Common myeloid progenitor, CD34-positive (primary cell): ENCODE measurements at places on chromosomes 3 and 15.

- DNase-seq, result no peak
These were observed 138.6 kb downstream of the MEGF11 start for GRCh38 chr15:66114863-66115425.

DNA sequence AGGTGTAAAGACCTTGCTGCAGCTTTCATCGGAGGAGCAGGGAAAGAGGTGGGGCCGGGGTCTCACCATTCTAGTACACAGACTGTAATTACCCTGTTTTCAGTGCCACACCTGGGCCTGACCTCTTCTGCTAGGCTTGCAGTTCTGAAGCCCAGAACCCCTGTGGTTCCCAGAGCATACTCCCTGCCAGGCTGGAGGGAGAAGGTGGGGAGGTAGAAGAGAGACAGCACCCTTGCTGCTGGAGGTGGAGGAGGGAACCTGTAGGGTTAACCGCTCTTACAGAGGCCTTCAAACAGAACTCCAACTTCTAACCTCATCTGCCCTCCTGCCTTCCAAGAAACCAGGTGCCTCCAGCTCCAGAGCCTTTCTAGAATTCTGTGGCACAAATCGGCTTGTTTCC, 27.0 kb downstream of the PCOLCE2 start:
- DNase-seq, result no peak

- peak; percentile 65 for DNase-seq
These were observed 135.7 kb downstream of the FOXP1 start for GRCh38 chr3:71447803-71448202.

DNA sequence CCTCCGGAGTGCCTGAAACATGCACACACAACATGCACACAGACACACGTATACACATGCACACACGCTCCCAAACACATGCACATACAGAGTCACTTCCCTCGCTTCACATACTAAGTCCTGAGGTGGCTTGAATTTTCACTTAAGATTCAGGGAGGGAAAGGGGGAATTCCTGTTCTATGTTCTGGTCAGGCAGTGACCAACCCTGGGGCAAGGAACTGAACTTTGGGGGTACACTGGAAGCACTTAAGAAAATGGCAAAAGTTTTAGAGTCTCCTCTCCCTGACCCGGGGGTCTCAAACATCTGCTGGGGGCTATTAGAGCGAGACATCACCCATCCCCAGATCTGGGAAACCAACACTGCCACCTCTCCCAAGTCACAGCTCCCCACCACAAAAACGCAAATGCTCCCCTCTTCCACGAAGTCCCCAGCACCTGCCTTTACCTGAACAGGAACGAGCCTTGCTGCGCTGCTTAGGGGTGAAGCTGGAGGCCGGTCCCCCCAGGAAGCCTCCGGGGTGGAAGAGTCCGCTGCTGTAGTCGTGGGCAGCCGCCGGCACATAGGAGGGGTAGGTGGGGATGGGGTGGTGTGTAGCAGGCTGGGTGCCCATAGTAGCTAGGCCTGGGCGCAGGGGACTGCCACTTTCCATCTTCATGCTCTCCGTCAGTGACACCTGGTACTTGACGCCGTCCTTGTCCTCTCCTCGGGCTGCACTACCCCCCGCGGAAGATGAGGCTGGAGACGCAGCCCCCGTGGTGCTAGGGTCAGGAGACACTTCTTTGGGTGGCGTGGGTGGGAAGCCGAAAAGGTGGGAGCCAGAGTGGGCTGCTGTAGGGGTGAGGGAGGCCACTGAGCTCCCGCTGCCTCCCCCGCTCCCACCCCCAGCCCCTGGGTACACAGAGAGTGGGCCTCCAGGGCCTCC, 7.5 kb downstream of the GATA2 start:
- peak; percentile 35 for DNase-seq

DNA sequence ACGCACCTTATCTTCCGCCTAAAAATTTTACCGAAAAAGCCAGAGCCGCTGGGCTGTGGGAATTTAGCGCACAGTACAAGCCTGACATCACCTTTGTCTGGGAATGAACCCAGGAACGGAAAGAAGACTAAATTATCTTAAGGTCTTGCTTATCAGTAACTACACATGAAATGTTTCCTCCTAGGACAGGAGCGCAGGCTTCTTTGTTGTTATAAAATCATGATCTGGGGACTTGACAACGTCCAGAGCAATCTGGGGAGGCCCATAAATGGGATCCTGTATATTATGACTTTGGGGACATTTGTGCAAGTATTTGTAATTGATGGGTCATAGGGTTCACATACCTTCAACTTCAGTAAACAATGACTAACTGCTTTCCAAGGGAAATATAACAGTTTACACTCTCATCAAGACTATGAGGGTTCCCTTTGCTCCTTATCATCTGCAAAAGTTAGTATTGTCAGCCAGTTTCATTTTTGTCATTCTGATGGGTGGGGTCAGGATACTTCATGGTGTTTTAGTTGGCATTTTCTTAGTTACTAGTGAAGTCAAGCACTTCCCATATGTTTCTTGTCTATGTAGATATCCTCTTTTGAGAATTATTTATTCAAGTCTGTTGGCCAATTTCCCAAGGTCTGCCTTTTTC, 213.9 kb upstream of the PFN2 start:
- DNase-seq, result no peak

- no peak for DNase-seq
These were observed 338.2 kb downstream of the ERC2 start for GRCh38 chr3:56130036-56130435.
